ENCODE measurements at places on chromosomes 16 and 17. TPM values are rescaled to one million over a fixed set of nuclear protein-coding genes. Genes with fewer than 3 reads are reported as not detected.

CISD3 gene
- total RNA-seq = 10.3 TPM

KRTAP3-1 gene
- total RNA-seq = not detected

C17orf50 gene
- total RNA-seq = 0.09 TPM

ALDH3A1 gene
- 0.76 TPM for total RNA-seq

KRT222 gene
- total RNA-seq = 0.19 TPM

PLA2G10 gene
- total RNA-seq = not detected

KRT24 gene
- total RNA-seq = 0.14 TPM

ABCA6 gene
- 5.5 TPM for total RNA-seq

MYL11 gene
- total RNA-seq = 11.7 TPM

TSPAN10 gene
- 0.47 TPM for total RNA-seq

DNA sequence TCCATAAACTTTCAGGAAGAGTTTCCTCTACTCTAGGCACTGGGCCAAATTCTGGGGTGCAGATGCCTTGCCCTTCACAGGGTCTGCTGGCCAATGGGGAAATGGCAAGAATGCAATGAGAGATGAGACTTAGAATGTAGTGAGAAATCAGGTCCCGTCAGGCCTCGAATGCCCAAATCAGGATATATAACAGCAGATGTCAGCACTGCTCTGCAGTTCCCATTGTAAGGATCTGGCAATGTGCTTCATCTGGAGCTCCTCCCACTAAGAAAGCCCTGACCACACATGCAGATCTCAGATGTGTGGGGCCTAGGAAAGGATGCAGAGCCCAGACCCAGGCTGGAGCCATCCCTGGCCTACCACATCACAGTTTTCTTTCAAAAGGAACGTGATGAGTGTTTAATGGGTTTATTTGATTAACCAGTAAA is 13.9 kb upstream of the LPCAT2 start:
- no peak for DNase-seq

DNA sequence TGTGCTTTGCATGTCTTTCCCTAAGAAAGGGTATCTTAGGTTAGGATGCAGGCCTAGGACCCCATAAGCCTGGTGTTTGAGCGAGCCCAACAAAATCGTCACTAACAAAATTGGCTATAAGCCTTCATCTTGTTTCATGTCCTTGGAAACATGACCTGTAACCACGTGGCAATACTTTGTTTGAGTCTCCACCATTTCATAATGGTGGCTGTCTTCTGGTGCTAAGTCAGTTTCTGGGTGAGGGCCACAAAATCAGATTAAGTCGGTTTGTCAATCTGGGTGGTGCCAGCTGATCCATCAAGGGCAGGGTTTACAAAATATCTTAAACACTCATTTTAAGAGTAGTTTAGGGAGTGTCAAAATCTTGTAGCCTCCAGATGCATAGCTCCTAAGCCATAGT is 33.0 kb downstream of the C16orf54 start:
- no peak for DNase-seq

- DNase-seq = no peak
Observed at GRCh38 chr16:57401943-57402640, 2.5 kb upstream of the CCL17 start.

GRCh38 chr16:66318505-66318904 is 48.0 kb upstream of the CDH5 start:
- DNase-seq = no peak

- DNase-seq = no peak
Observed at GRCh38 chr17:70006159-70006558, 68.9 kb upstream of the KCNJ16 start.

DNA sequence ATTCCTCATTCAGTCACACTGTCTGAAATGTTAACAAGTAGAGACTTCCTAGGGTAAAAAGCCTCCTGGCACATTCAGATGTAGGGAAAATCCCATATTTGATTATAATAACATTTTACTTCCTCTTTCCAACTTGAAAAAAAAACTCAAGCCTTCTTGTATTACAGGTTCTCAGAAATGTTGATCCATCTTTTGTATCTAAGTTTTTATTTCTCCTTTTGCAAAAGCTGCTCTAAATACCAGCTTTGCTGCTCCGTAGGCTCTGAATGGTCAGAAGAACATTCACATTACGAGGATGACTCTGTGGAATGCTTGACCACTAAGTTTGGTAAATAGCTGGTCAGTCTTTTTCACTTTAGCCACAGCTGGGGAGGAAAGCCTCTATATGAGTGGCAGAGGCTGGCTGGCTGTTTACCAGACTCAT is 13.2 kb upstream of the HEATR6 start:
- no peak for DNase-seq

DNA sequence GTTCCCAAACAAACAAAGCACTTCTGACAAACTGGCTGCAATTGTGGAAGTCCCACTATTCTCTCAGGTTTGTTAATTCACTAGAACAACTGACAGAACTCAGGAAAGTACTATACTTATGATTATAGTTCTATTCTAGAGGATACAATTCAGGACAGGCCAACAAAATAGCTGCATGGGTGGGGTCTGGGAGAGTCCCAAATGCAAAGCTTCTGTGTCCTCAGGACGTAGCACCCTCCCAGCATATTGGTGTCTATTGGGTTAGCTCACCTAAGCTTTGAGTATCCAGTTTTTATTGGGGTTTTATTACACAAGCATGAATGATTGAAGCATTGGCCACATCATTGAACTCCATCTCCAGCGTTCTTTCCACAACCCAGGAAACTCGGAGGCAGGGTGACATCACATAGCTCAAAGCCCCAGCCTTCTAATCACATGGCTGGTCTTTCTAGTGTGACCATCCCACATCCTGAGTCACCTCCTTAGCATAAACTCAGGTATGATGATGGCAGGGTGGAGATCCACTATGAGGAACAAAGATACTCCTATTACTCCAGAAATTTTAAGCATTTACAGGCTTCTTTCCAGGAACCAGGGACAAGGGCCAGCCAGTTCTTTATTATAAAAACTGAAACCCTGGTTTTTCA is 43.9 kb upstream of the CCNF start:
- no peak for DNase-seq

DNA sequence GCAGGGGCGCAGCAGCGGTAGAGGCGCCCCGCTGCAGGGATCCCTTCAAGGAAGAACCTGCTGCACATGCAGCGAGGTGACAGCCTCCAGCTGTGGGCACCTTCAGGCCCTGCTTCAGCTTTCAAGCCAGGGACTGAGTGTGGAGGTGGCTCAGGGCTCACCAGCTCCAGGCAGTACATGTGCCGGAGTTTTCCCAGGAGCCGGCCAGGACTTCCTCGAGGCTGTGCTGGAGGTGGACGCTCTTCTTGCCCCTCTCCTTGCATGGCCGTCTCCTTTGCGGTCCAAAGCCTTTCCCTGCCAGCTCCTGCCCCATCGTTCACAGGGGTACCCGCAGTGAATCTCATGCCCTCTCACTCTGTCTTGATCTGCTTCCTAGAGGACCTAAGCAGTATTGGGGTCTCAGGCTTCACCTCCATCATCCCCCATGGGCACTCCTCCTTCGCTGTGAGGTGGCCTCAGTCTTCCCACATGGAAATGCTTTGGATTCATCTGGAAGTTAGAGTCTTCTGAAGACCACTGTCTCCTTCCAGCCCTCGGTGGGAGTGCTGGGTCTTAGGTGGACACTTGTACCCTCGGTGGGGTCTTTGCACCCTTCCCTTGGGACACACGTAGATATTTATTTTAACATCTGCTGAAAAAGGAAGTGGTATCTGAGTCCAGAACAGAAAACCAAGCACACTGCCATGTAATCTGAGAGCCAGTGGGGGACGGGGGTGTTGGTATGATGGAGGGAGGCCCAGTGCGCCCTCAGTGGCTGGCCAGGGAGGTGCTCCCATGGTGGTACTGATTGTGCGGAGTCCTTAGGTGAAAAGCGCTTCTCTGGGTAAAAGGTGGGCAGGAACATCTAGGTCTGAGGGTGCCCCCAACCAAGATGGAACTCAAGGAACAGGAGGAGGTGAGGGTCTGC is 7.0 kb downstream of the XYLT2 start:
- DNase-seq = no peak

DNA sequence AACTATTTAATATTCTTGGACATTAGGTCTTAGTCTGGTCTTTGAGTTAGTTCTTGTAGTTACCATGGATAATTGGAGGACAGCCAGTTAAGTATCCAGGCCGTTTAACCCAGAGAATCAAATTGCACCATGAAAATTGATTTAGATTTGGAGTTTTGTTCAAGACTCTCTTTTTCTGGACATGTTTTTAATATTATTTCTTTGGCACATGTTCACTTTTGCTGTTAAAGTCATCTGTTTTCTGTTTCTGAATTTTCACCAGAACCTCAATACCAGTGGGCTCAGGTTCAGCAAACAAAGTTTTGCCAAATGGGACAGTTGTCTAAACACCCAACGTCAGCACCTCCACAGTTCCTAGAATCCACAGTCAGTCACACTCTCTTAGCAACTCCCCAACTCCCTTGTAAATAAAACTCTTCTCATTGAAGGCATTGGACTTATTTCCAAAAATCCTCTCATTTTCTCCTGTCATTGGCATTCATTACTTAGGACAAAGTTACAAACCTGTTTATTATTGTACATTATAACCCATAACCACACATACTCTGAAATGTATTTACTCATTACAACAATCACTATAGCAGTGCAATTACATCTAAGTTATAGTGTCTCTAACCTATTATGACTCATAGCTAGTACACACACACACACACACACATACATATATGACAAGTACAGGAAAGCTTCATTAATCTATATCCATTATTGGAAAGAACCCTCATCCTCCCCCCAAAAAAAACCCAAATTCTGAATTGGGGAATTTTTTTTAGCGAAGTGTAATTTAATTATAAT is 33.5 kb upstream of the DNAH9 start:
- DNase-seq = no peak

DNA sequence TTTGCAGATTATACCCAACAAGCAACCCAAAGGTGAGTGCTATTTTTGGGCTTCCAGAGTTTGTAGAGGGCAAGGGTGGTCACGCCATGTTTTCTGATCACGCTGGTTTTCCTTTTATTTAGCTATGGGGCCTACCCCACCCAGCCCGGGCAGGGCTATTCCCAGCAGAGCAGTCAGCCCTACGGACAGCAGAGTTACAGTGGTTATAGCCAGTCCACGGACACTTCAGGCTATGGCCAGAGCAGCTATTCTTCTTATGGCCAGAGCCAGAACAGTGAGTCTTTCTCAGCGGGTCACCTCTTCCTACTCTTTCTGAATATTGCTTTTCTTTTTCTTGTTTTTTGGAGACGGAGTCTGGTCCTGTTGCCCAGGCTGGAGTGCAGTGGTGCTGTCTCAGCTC is 2.5 kb downstream of the FUS start:
- no peak for DNase-seq

DNA sequence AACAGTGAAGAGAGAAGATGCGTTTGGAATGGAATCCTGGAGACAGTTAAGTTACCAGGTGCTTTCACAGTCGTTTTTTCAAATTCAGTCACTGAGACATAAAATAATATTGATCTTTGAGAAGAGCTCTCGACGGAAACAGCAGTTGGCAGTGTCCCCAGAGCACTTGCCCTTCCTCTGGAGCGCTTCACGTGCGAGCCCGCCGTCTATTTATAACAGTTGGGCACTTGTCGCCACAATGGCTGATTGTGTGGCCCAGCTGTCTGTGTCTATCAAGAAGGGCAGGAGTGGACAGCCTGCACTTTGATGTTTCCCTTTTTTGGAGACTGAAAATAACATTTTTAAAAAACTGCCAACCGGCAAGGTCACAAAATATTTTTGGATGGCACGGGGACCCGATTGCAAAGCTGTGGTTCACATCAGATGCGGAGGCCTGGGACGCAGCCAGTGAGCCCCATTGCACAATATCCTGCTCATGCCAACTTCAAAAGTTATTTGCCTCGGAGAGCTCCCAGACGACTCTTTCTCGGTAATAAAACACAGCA is 62.9 kb downstream of the ADCY9 start:
- no peak for DNase-seq

DNA sequence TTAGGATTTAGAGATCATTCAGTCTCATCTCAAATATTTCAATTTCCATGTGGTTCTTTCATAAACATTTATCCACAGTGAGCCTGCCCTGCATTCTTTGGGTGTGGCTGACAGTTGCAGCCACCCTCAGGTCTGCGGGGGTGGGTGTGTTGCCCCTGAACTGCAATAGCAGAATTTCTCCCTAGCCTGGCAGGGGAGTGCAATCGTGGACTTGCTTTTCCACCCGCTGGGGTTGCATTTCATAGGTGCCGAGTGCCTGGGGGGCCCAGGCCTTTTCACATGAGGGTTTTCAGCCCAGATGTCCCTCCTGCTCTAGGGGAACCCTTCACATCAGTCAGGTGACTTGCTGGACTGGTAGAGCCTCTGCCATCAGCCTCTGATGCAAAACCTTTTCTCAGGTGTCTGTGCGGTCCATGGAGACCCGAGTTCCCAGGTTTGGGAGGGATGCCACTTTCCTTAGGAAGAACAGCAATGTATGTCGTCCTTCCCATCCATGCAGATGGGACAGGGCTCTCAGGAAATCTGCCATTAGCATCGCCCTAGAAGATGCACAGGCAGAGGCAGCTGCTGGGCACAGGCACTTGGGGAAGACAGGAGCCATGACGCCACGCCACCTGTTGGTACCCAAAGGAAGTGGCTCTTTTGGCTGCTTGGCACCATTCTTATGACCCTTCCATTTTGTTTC is 2.4 kb upstream of the USP36 start:
- peak; percentile 62 for DNase-seq

- DNase-seq = no peak
Observed at GRCh38 chr16:12646490-12647274, 157.0 kb downstream of the CPPED1 start.

DNA sequence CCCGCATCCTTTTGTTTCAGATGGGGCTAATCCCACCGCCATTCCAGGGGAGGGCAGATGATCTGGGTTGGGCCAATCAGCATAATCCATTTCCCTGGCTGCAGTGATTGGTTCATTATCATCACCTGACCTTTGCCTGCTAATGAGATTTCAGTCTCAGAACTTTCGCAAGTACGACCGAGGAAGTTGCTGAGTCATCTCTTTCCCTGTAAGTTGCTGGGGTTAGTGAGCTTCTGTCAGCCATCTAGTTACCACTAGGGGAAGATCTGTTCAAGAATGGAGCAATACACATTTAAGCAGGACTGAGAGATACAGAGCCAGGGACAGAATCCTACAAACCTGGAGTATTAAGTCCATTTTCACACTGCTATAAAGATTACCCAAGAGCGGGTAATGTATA is 65.3 kb upstream of the NUDT7 start:
- DNase-seq = no peak

DNA sequence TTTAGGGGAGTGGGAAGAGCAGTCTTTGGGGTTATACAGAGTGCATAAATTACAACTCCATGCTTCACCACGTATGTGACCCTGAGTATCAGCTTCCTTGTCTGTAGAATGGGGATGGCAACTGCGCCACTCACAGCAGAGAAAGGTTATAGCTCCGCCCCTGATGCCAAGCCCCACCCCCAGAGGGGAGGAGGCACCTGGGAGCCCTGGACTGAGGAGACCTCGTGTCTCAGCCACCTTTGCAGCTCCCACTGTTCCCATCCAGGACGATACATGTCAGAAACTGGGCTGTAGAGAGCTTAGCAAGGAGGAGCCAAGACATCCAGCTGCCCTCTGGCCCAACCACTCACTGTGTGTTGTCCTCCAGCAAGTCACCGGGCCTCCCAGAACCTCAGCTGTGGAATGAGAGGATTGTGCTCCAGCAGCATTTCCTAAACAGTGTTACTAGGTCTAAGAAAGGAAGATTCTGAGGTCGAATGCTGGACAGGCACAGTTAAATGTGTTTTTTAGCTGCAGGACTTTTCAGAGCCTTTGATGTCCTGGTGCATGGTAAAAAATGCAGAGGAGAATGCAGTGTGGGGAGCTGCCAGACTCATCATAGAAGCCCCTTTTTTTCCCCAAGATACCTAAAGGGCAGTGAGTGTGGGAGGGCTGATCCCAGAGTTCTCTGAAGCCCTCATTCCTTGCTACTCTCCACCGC is 49.4 kb downstream of the BEAN1 start:
- no peak for DNase-seq

- DNase-seq = peak; percentile 74
Observed at GRCh38 chr17:45171338-45172231, 9.9 kb downstream of the HEXIM2 start.

Data from thymus (tissue), 14 donors.